ENCODE measurements at places on chromosomes 5 and 9.

DNA sequence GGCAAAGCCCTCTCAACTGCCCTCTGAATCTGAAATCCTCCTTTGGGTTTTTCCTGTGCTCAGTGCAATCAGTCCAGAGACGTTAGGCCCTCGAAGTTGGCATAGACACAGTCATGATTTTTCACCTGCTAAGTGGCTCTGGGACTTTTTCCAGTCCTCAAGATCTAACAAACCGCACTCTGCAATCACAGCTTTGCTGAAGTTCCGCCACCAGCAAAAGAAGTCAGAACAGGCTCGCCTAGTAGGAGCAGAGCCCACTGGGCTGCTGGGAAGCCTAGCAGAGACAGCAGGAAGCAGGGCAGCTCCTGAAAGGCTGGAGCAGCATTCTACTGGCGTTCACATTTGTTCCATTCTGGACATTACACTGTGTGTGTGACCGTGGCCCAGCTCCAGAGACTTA is 222.8 kb upstream of the KIF2A start:
- no peak for DNase-seq

DNA sequence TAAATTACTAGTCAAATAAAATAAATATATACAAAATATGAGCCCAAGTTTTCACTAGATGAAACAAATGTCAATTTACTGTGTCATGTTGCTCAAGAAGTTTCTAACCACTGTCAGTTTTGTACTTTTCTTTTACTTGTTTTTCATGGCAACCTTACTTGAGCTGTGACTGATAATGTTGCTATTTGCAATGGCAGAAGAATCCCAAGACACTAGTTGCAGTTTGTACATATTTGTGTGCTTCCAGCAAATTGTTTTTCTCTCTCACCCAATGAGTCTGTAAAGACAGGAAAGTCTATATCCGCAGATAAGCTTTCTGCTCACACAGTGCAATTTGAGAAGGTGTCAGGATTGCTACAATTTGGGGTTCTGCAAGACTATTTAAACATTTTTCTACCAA is 338.6 kb upstream of the PCSK5 start:
- DNase-seq: no peak

DNA sequence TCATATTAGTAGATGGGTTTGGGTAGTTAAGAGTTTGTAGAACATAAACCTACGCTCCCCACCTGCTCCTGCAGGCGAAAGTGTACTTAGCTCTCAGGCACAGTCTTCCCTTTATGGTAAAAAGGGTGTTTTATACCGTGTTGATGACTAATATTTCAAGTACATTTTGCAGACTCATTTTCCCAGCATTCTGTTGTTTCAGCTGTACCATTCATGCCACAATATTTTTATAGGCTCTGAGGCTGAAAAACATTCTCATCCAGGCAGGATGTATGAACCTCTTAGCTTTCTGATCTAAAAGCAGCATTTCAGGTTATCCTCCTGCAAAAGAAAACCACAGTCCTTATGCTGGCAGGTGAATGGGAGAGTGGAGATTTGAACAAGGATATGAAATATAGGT is 231.4 kb downstream of the NR2F1-AS1 start:
- DNase-seq: no peak

DNA sequence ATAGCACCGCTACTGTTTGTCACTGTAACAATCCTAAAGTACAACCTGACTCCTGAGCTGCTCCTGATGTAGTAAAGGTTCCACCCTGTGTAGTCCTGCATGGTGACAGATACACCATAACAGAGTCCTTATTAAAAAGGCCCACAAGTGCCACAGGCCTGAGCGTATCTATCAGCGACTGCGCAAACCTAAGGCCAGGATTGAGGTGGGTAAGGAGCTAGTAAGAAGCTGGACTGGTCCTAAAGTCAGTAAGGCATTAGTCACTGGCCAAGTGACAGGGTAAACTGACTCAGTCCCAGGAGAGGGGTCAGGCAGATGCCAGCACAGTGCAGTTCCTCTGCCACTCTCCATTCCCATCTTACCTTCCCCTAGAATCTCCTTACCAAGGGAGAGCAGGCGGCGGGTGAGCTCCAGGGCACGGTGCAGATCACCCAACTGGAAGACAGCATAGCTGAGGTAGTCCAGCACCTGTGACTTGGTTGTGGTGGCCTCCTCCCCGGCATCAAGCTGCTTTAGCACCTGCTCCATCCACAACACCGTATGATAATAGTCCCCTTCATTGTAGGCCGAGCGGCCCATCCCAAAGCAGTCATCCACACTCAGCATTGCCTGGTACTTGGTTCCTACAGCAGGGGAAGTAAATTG is 17.6 kb downstream of the P4HA2 start:
- no peak for DNase-seq

GRCh38 chr9:89606624-89607311 is 2.0 kb downstream of the GADD45G start:
- DNase-seq: no peak

GRCh38 chr5:135236908-135237747 is 161.9 kb downstream of the MACROH2A1 start:
- DNase-seq: no peak

DNA sequence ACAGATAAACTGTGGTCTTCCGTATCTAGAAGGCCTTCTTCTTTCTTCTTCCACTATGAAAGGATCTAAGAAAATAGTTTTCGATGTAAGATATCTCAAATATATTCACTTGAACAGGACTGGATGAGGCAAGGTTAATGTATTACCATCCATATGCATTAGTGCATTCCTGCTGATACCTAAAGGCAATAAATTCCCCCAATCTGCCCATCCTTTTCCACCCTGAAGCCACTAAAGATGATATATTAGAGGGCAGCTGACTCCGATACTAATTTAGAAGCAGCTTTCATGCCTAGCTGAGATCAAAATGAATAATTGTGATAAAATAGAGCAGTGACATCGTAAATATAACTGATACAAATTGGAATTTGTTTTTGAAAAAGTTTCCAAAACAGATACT is 63.3 kb downstream of the DEPDC1B start:
- no peak for DNase-seq

DNA sequence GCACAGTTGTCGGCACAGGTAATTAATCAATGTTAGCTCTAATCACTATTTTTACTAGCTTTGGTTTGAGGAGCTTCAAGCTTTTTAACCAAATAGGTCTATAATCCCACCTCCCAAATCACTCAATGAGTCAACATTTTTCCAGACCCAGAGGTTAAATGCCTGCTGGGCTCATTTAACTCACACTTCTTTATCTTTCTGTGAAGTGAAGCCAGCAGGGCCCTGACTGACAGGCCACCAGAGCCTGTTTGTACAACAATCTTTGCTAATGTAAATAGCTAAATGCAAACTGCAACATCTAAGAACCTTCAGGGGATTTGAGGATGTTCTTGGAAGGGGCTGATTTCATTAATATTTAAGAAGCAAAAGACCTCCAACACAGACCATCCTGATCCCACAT is 98.4 kb upstream of the NREP start:
- DNase-seq: no peak

DNA sequence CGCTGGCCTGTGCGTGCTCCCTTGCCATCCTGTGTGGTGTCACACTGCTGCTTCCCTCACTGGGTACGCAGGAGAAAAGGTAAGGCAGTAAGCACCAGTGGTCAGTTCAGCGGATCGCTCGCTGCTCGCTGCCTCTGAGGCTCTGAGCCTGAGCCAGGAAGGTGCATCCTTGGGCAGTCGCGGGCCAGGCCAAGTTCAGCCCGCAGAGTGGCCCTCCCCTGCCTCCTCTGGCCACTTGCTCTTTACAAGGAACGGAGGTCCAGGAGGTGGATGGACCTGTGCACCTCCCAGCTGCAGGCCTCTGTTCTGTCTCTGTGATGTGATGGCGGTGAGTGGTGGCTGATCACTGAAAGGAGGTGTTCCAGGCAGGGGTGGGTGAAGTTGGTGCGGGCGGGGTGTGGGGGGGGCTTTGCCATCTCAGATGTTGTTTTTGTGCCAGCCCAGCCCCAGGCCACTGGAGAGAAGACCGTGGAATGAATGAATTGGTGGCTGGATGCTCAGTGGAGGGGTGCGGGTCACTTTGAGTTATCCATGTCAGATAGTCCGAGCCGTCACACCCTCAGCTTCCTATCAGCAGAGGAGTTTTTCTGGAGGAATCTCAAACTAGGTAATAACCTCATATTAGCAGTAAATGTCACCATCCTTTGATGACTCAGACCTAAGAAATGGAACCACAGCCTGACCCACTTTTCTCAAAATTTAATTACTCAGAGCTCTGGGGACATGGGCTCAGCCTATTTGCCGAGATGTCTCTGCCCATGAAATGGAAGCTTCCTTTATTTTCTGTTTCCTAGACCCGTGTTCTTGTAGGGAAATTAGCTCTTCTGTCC is 7.3 kb downstream of the COL5A1 start:
- no peak for DNase-seq

- no peak for DNase-seq
Observed at GRCh38 chr9:1173211-1173610, 123.1 kb downstream of the DMRT2 start.

- DNase-seq: no peak
Observed at GRCh38 chr5:159469496-159470372, 139.4 kb upstream of the IL12B start.

- DNase-seq: no peak
Observed at GRCh38 chr9:113998525-113999255, 79.4 kb downstream of the AMBP start.

DNA sequence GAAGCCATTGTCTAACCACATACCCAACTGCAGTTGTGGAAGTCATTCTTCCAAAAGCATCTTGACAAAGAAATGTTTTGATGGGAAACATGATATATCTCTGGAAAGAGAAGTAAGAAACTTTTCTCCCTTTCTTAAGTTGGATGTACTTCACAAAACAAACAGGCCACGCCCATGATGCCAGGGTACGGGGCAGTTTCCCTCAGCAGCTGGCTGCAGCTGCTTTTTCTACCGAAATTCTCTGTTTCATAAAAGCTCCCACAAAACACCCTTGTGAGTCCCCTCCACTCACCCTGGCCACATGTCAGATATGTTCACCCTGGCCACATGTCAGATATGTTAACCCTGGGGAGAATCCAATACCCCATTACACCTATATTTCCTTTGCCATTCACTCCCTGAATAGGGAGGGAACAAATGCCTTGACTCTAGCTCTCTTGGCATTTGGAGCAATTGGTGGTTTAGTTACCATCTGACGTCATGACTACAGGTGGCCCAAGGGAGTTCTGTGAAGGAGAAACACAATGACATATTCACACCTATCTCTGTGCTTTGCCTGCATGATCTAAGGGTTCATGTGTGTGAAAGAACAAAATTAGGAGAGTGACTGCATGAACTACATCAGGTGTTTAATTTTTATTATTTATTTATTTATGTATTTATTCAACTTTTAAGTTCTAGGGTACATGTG is 103.0 kb downstream of the AOPEP start:
- DNase-seq: no peak

DNA sequence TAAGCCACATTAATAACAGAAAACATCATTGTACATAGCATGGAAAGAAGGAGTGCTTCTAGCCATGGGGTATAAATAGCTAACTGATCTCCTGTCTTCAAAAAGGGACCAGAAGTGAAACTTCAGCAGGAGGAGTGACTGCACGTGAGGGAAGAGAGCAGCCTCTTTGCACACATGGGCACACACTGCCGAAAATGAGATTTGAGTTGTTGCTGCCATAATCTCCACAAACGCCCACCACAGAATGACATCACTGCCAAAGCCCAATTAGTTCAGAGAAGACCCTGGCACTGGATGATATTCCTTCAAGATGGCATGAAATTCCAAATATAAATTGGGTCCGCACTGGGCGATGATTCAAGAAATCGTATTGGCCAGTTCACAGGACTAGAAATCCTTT is 238.9 kb upstream of the NR4A3 start:
- no peak for DNase-seq

DNA sequence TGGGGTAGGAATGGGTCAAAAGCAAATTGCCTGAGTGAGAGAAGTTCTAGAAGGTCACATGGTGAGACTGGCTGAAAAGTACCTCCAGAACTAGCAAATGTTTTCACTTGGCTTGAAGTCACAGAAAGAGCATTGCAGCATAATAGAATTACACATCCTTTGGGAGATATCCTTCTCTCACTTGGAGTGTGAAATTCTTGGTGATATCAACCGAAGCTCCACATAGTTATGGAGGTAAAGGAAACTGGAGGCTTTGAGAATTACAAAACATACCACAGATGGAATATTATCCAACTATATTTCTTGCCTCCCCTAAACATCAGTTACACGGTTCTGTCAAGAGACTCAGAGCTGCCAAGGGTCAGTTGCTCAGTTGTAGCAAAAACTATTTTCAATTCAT is 182.4 kb downstream of the SEMA5A start:
- no peak for DNase-seq

- no peak for DNase-seq
Observed at GRCh38 chr5:56813302-56813701, 2.0 kb upstream of the MAP3K1 start.

DNA sequence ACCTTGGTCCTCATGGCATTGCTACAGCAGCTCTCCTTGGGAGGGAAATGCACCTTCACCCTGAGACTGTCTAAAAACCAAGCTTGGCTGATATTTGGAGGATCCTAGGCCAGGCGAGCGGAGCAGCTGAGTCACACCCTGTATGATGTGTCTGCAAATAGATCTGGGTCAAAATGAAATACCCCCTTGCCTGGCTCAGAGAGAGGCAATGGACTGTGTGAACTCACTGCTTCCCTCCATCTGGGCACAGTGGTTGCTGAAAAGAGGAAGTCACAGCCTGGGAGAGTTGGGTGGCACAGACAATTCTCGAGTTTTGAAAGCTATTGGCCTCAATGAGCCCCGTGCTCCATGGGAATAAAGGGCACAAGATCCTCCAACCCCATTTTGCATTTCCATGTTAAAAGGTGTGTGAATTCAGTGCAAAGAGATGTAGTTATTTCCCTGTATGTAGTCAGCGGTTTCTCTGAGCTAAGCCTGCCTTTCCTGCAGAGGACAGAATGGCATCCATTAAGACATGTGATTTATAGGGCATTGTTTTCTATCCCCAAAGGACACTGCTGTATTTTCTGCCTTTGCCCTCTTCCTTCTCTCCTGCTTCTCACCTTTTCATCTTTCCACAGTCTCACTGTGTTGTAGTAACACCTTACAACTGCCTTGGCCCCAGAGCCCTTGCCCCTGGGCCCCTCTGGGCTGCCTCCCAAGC is 177.2 kb downstream of the GADD45G start:
- no peak for DNase-seq

- DNase-seq: no peak
Observed at GRCh38 chr5:71782393-71782770, 63.3 kb downstream of the CARTPT start.
